ENCODE measurements at places on chromosomes 16 and 17. TPM values are rescaled to one million over a fixed set of nuclear protein-coding genes. Genes with fewer than 3 reads are reported as not detected.
A peak's percentile ranks its signal among the peaks of the same experiment; 100 is the strongest.

DNA sequence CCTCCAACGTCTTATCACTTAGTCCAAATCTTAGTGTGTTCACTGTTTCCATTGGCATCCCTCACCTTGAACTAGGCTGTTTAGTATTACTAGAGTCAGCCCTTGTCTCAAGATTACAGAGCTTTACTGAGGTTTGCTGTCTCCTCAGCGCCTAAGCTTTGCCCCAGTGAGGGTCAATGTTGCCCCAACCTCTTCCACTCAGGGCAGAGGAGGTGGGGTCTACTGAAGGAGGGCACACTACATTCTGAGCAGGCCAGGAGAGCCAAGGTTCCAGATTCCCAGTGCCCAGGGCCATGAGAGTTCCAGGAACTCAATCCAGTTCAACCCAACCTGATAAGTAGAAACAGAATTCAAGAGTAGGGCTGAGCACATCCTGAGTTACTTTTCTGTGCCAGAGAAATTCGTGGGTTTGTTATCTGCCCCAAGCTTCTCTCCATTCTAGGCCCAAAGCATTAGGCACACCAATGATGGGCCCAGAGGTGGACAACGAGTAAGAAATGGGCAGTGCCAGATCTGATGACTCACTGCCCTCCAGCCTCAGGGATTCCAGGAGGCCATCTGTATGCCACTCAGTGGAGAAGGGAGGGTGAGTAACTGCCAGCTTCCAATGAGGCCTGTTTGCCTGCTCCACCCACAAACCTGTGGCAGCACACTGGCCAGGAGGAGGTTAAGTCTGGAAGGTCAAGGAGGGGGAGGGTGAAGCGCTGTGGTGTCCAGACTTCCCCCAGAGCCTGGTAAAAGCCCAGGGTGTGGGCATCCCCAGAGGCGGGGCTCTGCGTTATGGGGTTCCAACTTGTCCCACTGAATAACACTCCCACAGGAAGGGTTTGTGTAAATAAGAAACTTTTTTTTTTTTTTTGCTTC is 8.2 kb downstream of the TUBG2 start:
- peaks cover 46% of the 10 kb centered on the region for H3K4me1 ChIP-seq

GRCh38 chr17:74612046-74612445 is 11.5 kb downstream of the CD300E start:
- peaks cover 15% of the 10 kb centered on the region for H3K27me3 ChIP-seq
- no peak overlapping the region for H3K4me3 ChIP-seq
- no peaks in the 10 kb centered on the region for H3K4me1 ChIP-seq
- H3K36me3 ChIP-seq, result no peaks in the 10 kb centered on the region
- H3K27ac ChIP-seq, result no peak overlapping the region

GRCh38 chr16:54696970-54697369 is 233.7 kb upstream of the IRX5 start:
- no peaks in the 10 kb centered on the region for H3K4me1 ChIP-seq
- no peak overlapping the region for H3K4me3 ChIP-seq
- H3K27me3 ChIP-seq, result no peaks in the 10 kb centered on the region
- no peak overlapping the region for H3K27ac ChIP-seq

GRCh38 chr17:4718276-4718675 is 7.8 kb downstream of the ARRB2 start:
- DNase-seq, result peak; percentile 39
- H3K27me3 ChIP-seq, result no peaks in the 10 kb centered on the region
- H3K4me3 ChIP-seq, result no peak overlapping the region
- peaks cover 51% of the 10 kb centered on the region for H3K36me3 ChIP-seq
- H3K27ac ChIP-seq, result no peak overlapping the region

GRCh38 chr16:31734265-31734664 is 139.3 kb upstream of the ZNF267 start:
- H3K4me1 ChIP-seq, result no peaks in the 10 kb centered on the region
- H3K27me3 ChIP-seq, result no peaks in the 10 kb centered on the region
- H3K36me3 ChIP-seq, result peaks cover 14% of the 10 kb centered on the region
- H3K27ac ChIP-seq, result no peak overlapping the region
- H3K4me3 ChIP-seq, result no peak overlapping the region

DNA sequence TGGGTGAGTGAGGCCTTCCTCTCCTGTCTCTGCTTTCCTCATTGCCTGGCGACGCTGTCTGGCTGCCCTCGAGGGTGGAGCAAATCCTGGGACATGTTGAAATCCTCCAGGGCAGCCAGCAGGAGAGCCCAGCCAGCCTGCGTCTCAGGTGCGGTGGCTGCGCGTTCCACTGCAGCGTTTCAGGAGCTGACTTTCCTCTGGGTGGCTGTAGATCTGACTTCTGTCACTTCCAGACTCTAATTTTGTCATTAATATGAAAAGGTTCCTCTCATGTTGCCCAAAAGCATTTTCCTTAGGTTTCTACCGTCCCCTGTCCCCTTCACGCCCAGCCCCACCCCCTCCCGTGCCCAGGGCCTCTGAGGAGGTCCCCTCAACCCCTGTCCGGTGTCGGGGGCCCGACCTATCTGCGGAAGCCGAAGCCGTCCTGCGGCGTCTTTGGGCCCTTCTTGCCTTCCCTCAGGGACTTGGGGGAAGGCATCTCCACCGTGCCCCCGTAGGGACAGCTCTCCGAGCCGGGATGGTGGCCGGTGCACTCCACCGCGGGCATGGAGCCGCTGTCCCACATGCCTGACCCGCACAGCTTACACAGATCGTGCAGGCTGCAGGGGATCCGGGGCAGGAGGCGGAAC is 95.1 kb downstream of the TBC1D16 start:
- H3K27me3 ChIP-seq, result no peaks in the 10 kb centered on the region
- H3K27ac ChIP-seq, result no peak overlapping the region
- H3K36me3 ChIP-seq, result peaks cover 11% of the 10 kb centered on the region

The RNF227 gene
- 7.5 TPM for total RNA-seq

The RBFOX1 gene
- total RNA-seq, result not detected

GRCh38 chr17:56909742-56910508 is 3.9 kb downstream of the TRIM25 start:
- peak; percentile 61 for DNase-seq
- H3K4me3 ChIP-seq, result peak overlapping the region; percentile 96
- H3K4me1 ChIP-seq, result peaks cover 56% of the 10 kb centered on the region
- peaks cover 37% of the 10 kb centered on the region for H3K36me3 ChIP-seq
- peak overlapping the region; percentile 71 for H3K27ac ChIP-seq

The AGRP gene
- total RNA-seq, result 8.5 TPM
